ENCODE measurements at places on chromosomes 12 and 14.

- DNase-seq = peak; percentile 47
These were observed 161.2 kb downstream of the RERGL start for GRCh38 chr12:17928708-17929366.

GRCh38 chr12:131894981-131895639 is 688 bp downstream of the ULK1 start:
- DNase-seq = no peak

DNA sequence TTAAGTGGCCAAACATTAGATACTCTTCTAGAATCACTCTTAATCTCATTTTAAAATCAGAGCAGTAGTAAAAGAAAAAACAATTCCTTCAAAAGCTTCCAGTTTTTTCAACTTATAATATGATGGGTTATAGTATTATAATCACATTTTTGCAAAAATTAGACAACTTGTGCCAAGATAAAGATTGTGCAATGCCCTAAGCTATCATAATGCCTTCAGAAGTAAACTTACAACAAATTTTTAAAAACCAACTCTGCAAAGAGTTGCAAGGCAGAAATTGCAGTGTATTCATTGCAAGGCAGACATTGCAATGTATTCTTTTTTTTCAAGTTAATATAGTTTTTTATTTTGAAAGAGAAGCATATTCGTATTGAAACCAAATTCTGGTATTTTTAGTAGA is 47.2 kb upstream of the KITLG start:
- DNase-seq = peak; percentile 52

DNA sequence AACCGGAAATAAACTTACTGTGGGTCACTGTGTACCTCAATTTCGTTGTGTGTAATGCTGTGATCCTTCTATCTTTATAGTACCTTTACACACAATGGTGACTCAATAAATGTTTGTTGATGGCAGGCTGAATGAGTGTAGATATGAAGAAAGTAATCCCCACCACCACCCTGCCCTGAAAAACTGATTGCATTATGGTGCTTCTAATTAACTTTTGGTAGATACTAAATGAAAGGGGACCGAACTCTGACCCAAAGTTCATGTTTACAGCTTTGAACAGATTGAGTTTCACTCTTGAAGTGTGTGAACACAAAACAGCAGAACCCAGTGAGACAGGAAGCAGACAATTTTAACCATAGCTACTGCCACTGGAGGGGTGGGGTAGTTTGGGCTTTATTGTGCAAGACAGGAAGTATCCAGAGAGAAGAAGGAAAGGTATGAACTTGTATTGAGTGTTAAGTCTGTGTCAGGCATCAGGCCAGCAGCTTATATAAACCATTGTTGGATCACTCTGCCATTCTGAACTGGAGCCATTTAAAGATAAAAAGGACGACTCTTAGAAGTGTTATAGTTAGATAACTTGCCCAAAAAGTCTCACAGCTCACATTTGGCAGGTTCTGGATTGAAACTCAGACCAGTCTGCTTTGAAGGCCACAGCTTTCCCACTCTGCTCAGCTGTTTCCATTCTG is 197.0 kb upstream of the AMIGO2 start:
- peak; percentile 57 for DNase-seq

- no peak for DNase-seq
These were observed 191.8 kb downstream of the BMP4 start for GRCh38 chr14:53764846-53765245.

DNA sequence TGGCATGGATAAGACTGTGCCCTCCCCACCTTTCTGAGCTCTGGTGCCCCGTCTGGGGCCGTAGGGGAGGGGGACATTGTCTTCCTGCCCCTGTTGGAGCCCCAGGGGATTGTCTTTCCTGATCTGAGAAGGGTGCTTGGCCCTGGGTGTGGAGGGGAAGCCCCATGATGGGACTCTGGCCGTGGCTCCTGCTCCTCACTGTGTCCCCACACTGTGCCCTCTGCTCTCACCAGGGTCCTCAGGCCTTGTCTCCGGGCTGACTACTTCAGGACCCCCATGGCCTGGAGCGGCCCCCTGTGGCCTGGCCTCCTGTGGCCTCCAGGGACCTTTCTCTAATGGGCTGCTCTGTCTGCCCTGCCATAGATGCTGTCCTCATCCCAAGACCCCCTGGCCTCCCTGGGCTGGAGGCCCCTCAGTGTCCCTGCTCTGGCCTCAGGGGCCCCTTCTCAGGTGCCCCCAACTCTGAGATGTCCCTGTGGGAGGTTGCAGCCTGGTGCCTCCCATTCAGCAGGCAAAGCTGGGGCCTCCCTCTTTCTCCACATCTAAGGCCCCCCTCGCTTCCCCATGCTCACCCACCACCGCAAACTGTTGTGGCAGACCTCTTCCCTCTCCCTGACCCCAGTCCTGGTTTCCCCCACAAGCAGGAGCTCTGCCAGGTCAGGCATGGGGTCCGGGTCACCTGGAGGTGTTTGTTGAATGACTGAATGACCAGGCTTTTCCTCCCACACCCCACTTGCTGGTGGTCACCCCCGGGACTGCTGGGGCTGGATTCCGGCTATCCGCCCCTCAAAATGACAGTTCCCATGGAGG is 4.0 kb downstream of the KIF26A start:
- no peak for DNase-seq

DNA sequence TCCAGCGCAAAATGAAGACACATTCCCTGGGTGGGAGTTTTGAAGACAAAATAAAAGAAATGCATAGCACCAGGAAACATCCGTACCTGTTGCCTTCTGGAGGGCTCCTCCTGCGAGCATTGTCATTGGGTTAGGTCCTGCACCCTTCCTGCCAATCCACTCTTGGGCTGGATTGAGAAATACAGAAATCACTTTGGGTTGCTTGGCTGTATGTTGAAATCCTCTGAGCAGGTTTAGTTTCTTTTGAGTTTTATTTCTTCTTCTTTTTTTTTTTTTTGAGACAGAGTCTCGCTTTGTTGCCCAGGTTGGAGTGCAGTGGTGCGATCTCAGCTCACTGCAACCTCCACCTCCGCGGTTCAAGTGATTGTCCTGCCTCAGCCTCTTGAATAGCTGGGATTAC is 67.6 kb downstream of the ARF6 start:
- DNase-seq = peak; percentile 29

DNA sequence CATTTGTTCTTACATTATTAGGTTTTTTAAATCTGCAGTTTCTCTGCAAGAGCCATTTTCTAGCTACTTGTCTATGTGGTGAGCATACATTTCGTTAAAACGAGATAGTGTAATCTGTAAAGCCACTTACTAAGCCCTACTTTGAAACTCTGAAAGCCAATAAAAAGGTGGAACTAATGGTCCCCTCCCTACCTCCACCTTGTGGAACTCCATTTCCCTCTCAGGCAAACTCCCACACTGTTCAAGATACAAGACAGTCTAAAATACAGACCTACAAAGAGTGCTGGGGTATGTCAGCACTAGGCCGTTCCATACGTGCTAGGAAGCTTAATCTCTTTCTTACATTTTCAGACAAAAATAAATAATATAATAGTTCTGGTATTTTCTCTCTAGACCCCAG is 74.1 kb downstream of the DUSP6 start:
- no peak for DNase-seq

DNA sequence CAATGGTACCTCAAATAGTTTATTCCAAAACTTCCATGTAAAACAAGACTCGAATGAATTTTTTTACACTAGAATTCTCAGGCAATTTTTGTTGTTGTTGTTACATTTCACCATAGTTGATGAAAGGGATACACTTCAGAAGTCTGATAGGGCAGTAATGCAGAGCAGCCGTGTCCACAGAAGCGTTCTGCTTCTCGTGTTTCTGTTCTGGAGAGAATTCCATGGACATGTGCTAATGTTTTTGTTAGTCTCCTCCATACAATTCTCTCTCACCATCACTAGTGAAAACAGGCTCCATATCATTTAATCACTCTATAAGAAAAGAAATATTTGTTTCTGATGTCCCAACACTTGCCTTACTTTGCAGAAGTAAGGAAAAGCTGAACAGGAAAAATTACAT is 606.1 kb downstream of the SLC16A7 start:
- peak; percentile 43 for DNase-seq

- DNase-seq = no peak
These were observed 172.2 kb upstream of the ATP2B1 start for GRCh38 chr12:89880690-89881350.

- DNase-seq = no peak
These were observed 393 bp downstream of the SYT1 start for GRCh38 chr12:78864870-78865463.

DNA sequence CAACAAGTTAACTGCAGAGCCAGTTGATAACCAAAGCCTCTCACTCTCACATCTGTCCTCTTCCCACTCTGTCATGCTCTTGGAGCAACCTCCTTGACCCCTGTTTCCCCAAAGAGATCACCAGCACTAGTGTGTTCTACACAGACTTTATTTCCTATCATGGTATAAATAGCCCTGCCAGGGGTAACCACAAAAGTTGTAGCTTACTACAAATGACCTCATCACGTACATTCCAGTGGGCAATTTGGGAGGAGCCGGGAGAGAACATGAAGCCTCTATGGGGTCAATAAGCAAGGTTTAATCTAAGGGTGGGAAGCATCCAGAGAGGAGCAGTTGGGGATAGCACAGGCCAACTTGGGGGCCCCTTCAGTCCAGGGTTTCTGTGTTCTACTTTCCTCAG is 186.5 kb downstream of the KCNA5 start:
- no peak for DNase-seq

- DNase-seq = peak; percentile 68
These were observed 13.4 kb downstream of the TNFAIP2 start for GRCh38 chr14:103136388-103137271.

- DNase-seq = no peak
These were observed 184.4 kb upstream of the HIF1A start for GRCh38 chr14:61510736-61511557.

DNA sequence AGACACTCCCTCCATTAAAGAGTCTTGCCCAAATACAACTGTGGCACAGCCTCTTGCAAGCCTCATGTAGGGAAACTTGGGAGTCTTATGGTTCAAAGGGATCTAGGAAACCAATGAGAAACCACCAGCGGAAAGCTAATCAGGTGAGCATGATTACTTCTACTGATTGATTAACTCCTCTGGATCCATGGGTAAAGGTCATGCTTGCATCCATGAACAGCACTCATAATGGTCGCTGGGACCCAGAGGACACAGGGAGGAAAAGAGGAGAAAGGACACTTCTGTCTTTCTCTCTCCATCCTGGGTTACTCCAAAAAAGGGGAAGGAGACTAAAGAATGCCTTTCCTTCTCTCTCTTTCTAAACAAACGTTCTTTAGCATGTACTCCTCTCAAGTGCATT is 1397.2 kb downstream of the LRFN5 start:
- peak; percentile 54 for DNase-seq

- DNase-seq = no peak
These were observed 694.2 kb downstream of the SLC6A15 start for GRCh38 chr12:84218406-84218805.

- no peak for DNase-seq
These were observed 5.0 kb upstream of the RNU7-1 start for GRCh38 chr12:6938353-6939190.

DNA sequence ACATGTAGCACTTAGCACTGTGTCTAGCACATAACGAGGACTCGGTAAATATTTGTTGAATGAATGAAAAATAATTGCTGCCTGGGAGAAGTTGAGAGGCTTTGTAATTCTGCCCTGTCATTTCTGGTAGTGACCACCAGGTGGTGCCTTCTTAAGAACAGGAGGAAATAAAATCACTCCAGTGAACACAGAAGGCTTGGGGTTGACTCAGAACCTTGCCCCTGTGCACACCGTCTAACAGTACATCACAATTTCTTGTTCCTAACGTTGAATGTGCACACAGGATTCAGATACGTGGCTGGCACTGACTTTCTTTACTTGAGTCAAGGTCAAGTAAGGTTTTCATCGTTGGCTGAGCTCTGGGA is 91.8 kb downstream of the RGS6 start:
- peak; percentile 24 for DNase-seq

DNA sequence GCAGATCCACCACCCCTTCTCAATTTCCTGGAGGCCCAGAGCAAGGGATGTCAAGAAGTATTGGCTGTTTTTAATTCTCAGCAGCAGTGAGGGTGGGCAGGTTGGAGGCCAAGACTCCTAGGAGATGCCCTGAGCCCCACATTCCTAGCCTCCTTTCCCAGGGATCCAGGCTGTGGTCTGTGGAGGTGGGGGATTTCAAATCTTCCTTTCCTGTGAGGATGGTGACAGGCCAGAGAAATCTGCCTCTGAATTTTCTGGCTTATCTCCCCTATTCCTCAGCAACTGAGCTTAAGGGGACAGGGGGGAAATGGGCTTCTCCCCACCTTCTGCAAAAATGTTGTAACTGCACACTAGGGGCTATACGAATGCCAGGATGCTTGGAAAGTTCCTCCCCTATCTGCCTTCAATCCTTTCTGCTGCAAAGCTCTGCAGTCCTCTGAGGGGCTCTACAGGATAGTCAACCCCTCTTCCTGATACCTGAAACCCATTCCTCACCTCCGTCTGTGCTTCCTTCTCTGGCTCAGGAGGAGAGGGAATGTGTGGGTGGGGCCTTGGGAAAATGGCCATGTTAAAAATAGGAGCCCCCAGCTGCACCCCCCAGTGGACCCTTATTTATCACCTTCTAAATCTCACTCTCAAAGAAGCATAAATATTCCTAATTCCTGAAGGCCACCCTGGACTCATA is 6.6 kb downstream of the GPR84 start:
- no peak for DNase-seq

- DNase-seq = no peak
These were observed 23.1 kb downstream of the ANG start for GRCh38 chr14:20711685-20712084.

GRCh38 chr12:121718653-121719239 is 6.2 kb downstream of the TMEM120B start:
- no peak for DNase-seq

GRCh38 chr14:22843123-22843925 is 6.9 kb downstream of the MMP14 start:
- DNase-seq = no peak

DNA sequence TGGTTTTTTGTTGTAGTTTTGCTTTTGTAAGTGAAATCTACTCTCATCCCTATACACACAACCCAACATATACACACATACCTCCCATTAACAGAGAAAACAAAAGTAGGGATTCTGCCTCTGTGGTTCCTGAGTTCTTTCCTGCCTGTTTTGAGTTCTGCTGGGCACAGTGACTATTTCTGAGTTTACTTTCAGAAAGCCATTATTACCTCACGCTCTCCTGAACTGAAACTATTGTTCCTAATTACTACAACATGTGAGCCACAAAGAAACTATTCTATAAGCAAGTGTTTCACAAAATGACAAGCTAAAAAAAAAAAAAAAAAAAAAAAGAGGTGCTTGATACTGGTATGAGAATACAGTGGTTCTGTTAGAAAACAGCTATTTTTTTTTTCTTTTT is 110.9 kb downstream of the ALG10B start:
- no peak for DNase-seq
